Suppressor macrophage treated with lipopolysaccharide for 1 hour (primary cell): ENCODE measurements at places on chromosomes 12 and 14.

- DNase-seq = no peak
Measured at GRCh38 chr12:89173678-89174077, 178.6 kb downstream of the DUSP6 start.

GRCh38 chr14:101992708-101993107 lies 28.3 kb downstream of the DYNC1H1 start:
- peak; percentile 38 for DNase-seq

GRCh38 chr12:73678335-73678734 lies 859.3 kb upstream of the ATXN7L3B start:
- no peak for DNase-seq

GRCh38 chr14:96352708-96353107 lies 10.4 kb downstream of the ATG2B start:
- no peak for DNase-seq

- no peak for DNase-seq
Measured at GRCh38 chr14:92323916-92324818, 1.2 kb downstream of the SLC24A4 start.

DNA sequence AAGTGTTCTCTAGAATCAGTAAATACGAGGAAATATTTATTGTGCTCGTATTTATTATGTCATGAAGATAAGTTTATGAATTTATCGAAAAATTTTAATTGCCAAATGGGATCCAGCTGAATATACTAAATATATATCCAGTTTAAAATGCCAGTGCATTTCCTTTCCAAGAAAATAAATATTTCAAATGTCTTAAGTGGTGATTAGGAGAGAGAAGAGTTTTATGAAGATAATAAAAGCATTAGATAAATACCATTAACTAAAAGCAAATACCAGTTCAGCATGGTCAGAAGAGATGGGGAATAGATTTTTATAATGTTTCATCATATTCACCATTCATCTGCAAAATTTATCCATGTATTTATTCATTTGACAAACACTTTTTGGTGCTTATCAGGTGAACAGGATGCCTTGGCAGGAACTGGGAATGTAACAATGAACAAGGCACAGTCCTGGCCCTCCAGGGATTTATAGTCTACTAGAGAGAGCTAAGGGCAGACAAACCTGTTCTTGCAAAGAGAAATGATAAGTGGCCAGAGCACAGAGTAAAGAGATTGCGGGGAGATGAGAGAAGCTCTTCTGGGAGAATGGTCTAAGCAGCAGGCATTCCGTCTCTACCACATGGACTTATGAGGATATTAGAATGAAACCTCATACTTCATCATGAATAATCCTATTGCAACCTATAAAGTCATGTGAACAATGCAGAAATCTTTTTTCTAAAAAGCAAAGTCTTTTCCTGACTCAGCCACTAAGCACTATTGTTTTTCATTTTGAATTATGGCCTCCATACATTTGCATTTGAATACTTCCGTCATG lies 143.7 kb upstream of the ABCD2 start:
- DNase-seq = no peak

GRCh38 chr14:64801800-64802199 lies 77.9 kb downstream of the SPTB start:
- peak; percentile 10 for DNase-seq

DNA sequence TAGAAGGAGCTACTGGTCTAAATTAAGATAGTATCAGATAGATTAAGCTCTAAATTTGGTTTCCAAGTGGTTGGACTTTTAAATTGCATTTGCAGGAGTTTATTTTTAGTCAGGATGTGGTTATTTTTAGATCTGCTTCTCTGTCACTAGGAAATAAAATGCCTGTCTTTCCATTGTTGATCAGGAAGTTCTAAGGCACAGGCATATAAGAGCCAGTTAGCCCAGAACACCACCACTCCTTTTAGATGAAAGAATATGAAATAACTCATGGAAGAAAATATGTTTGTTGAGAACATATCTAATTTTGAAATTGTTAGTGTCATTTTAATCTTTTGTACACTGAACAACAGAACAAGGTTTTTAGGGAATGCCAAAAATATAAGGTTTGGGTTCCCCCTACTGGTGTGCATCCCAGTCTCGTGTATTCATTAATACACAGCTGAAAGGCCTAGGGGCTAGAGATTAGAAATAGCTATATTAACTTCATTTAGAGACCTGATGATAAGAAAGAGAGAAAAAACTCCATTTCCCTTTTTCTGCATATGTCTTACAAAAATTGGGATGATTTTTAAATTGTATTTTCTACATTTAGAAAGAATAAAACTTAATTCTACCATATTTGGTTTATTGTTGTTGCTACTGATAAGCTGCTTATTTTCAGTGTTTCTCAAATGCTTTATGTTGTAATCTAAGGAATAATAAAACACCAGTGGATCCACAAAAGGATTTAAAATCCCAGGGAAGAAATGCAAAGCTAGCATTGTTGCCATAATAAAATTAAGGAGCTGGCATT lies 67.2 kb downstream of the RIC8B start:
- peak; percentile 55 for DNase-seq

DNA sequence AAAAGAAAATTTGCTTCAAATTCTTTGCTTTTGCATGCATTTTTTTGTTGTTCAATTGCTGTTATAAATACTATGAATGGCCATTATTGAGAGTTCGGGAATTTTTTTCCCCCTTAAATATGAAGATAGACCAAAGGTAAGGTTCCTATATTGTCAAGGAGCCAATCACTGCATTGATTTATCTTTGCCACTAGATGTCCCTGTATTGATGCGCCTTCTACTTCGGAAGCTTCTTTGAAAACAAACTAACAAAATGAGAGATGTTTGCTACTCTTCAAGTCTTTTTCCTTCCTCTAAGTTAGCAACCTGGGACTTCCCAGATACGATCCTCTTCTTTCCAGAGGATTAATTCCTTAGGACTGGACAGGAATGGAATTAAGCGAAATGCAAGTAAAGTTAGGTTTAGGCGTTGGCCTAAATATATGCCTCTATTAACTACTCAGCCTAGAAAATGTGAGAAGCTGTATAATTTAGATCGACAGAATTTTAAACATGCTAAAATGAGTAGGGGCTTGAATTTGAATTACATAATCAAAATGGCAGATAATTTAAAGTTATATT lies 318.1 kb downstream of the AEBP2 start:
- peak; percentile 47 for DNase-seq

GRCh38 chr14:64685371-64686281 lies 18.6 kb upstream of the PLEKHG3 start:
- no peak for DNase-seq

- DNase-seq = no peak
Measured at GRCh38 chr12:75525263-75525662, 13.9 kb upstream of the KRR1 start.

DNA sequence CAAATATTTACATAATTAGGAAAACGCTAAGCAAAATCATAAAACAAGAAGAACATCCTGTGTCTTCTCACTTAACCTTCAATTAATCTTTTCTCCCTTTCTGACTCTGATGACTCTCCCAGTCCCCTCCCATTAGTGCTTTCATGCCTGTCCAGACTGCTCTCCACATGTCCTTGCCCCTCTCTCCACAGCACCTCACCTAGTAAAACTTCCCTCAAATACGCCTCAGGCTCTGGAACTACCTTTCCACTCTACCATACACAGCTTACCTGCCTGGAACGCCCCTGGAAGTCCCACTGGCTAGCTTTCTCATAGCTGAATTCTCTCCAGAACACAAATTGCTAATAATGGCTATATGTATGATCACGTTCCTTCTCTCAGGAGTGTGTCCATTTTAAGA lies 44.7 kb downstream of the SLC5A8 start:
- DNase-seq = no peak

DNA sequence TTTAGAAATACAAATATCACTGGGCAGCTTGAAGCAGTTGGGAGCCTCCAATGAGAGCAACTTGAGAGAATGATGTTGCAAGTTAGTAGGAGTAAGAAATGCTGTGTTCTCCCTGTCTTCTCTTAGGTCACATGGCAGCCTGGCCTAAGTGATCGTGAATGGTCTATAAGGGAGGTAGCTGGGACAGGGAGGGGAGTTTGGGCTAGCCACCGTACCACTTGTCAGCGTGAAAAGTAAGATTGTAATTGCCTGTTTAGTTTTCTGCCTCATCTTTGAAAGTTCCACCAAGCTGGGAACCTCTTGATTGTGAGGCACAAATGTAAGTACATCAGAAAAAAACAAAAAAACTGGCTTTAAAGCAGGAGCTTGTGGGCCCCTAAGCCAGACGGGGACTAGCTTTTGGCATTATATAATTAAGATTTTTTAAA lies 36.4 kb downstream of the MDM2 start:
- no peak for DNase-seq

DNA sequence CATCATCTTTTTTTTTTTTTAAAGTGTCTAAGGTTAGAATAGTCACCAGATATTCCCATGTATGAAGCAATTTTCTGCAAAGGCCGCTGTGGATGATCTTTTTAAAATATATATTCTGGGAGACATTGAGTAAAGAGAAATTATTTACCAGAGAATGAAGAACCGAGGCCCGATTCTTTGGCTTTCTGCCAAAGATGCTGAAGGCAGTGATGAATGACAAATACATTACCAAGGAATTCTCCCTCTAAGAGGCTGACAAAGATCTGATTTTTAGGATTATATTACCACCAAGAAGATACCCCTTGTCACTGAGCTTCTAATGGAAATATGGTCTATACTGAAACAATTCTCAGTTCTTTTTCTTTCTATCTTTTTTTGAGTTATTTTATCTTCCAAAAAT lies 336.8 kb downstream of the NAV3 start:
- DNase-seq = no peak
